Naive thymus-derived CD4-positive, alpha-beta T cell (primary cell): ENCODE measurements at places on chromosomes 3 and 15.

DNA sequence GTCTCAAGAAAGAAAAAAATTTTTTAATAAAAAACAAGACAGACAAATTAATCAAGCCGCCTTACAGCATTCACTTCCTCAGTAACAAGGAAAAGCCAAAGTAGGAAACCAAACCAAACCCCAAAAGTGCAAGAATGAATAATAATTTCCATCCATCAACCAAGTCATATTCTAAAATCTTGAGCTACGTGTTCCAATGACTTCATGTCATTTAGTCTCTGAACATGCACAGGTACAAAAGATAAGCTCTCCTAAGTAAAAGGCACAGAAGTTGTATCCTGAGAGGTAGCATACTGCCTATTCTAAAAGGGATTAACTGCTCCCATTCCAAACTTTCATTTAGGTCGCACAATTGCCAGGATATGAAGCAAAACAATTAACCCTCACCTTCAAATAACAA is 29.7 kb downstream of the SLC4A7 start:
- no peak for DNase-seq

GRCh38 chr15:101052681-101053121 is 133.5 kb downstream of the LRRK1 start:
- DNase-seq: no peak

GRCh38 chr3:126858401-126858800 is 124.5 kb upstream of the PLXNA1 start:
- no peak for DNase-seq

GRCh38 chr3:146653978-146654377 is 48.8 kb upstream of the PLSCR5 start:
- DNase-seq: no peak

DNA sequence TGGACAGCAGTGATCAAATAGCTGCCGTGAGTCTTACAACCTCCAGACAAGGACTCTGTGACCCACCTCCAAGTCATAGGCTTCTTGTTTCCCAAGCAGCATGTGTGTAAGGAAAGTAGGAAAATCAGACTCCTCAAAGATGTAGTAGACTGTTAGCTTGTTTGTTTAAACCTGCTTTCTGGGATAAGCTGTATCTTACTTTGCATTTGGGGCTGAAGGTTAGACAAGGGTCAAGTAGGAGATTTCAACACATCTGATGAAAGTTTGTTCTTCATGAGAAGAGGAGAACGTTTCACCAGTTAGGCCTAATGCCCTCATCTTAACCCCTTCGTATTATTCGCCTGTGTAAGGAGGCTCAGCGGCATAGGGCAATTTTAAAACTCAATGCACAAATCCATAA is 756.4 kb upstream of the NR2F2 start:
- no peak for DNase-seq
